ENCODE measurements at places on chromosomes 5 and 9.

DNA sequence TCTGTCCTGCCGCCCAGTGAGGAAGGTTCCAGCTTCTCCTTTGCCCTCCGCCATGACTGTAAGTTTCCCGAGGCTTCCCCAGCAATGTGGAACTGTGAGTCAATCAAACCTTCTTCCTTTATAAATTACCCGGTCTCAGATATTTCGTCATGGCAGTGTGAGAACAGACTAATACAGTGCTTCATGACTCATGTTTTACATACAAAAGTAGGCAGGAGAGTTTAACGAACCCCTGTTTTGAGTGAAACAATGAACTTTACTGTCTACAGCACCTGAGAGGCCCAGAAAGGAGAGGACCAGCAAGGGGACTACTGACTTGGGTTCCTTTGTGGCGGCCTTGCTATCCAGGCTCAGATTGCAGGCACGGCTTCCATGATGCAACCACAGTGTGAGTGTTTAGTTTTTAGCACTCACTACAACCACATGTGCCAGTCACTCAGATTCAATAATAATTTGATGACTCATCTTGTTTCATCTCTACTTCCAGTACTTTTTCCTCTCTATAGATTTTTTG lies 139.1 kb upstream of the CLINT1 start:
- DNase-seq: no peak

GRCh38 chr9:86298873-86299272 lies 16.5 kb upstream of the ISCA1 start:
- DNase-seq: no peak

DNA sequence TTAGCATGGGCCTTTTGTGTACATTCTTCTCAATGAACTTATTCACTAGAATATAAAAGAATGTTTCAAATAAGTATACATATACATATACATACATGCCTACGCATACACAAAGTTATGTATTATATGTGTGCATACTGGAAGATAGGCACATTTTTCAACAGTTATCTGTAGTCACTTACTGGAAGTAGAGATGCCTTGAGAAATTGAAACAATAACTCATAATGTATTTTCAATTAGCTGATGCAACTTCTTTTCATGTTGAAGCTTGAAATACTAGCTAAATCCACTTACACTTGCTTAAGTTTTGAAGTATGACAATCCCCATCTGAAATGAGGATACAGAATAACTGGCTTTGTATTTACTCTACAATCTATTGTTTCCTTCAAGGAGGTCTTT lies 469.0 kb upstream of the PTGER4 start:
- no peak for DNase-seq

DNA sequence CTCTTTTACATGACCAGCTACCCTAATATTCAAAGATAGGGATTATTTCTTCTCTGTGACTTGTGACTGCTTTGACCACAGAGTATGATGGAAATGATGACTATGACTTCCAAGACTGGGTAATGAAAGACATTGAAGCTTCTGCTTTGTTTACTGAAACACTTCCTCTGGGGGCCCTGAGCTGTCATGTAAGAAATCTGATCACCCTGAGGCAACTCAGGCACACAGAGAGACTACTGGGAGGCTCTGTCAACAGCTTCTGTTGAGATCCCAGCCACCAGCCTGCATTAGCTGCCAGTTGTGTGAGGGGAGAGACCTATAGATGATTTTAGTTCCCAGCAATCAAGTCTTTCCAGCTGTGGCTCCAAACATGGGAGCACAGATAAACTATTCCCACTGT lies 76.5 kb downstream of the KCTD16 start:
- no peak for DNase-seq

DNA sequence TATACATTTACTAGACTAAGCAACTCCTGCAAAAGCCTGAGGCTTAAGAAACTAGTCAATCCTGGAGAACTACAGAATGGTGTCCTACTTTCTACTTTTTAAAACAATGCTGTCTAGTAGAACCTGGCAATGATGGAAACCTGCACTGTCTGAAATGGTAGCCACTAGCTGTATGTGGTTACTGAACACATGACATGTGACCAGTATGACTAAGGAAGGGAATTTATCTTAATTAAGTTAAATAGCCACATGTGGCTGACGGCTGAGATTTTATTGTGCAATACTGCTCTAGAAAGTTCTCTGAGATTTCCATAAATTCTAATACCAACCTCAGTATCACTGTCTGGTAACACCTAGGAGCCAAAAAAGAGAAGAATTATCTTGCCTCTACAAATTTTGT lies 44.9 kb upstream of the RAPGEF6 start:
- DNase-seq: peak; percentile 62

GRCh38 chr5:31215236-31215635 lies 21.8 kb downstream of the CDH6 start:
- no peak for DNase-seq

DNA sequence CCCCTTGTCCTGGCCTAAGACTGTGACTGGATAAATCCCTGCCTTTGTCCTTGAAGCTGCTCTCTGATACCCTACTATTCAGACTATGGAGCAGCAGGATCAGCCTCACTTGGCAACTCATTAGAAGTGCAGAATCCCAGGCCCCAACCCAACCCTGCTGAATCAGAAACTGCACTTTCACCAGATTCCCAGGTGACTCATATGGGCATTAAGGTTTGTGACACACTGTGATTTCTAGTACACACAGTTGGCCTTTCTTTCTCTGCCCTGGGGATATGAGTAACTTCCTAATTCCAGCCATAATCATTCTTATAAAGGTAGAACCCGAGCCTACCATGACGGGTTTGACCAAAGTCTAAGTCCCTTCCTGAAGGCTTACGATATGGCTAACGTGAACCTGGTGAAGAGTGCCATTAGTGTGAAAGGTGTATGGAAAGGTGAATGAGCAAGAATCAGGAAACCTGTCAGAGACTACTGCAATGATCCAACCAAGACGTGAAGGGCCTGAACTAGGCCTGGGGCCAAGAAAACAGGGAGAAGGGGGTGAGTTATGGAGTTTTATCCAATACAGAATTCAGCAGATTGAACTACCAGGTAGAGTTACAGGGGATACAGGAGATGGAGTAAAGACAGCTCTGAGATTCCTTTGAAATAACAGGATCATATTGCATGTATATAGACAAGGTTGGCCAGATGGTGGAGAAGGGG lies 533.0 kb downstream of the BNC2 start:
- DNase-seq: peak; percentile 69

GRCh38 chr9:86324308-86324707 lies 29.9 kb downstream of the TUT7 start:
- DNase-seq: peak; percentile 57

- no peak for DNase-seq
These were observed 5.5 kb downstream of the NKX2-5 start for GRCh38 chr5:173229382-173229959.

- peak; percentile 62 for DNase-seq
These were observed 324.5 kb downstream of the SLIT3 start for GRCh38 chr5:168976311-168976970.

GRCh38 chr5:111394586-111394985 lies 117.7 kb downstream of the STARD4 start:
- peak; percentile 48 for DNase-seq

- DNase-seq: no peak
These were observed 17.8 kb upstream of the ZNF618 start for GRCh38 chr9:113858282-113858681.

GRCh38 chr9:35910613-35911359 lies 1.5 kb downstream of the SPAAR start:
- peak; percentile 63 for DNase-seq

DNA sequence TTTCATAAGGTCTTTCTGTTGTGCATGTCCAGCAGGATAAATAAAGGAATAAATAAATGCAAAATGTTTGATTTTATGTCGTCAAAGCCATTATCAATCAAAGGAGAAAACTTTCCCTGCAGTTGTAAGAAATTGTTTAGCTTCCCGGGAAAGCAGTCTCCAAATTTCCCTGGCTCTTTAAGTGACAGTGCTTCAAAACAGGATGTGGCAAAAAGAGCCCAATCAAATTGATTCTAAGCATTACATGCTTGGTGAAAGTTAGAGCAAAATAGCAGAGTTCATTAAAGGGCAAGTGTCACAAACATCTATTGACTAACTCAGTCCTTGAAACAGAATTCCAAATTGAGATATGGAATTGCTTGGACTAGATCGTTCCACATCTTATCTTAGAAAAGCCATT lies 704.1 kb downstream of the PRELID2 start:
- DNase-seq: peak; percentile 11

GRCh38 chr5:174576042-174576441 lies 148.3 kb upstream of the MSX2 start:
- DNase-seq: no peak

DNA sequence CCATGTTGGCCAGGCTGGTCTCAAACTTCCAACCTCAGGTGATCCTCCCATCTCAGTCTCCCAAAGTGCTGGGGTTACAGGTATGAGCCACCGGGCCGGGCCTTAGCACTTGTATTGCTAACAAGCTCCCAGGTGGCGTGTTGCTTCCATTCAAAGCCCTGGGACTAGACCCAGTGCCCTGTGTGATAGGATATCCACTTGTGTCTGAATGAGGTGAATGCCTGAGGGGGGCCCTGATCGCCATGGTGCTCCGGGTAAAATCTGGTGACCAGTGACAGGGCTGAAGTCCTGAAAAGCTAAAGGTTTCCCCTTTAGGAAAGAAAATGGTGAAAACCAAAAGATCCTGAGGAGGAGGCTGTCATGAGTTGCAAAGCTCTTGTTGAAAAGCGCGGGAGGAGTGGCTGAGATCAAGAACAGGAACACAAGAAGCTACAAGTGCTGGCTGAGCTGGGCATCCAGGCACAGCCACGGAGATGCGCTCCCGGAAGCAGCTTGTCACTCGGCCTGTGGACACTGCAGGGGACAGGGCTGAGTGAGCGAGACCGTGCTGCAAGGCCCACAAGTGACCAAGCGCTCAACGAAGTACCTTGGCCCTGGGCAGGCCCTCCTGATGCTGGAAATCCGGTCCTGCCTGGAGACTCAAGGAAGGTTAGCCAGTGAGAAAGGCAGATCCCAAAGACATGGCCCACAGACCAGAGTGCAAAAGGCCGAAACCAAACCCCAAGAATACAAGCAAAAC lies 39.8 kb upstream of the NXNL2 start:
- DNase-seq: no peak

- no peak for DNase-seq
These were observed 74.0 kb downstream of the GNAQ start for GRCh38 chr9:77957652-77958051.

DNA sequence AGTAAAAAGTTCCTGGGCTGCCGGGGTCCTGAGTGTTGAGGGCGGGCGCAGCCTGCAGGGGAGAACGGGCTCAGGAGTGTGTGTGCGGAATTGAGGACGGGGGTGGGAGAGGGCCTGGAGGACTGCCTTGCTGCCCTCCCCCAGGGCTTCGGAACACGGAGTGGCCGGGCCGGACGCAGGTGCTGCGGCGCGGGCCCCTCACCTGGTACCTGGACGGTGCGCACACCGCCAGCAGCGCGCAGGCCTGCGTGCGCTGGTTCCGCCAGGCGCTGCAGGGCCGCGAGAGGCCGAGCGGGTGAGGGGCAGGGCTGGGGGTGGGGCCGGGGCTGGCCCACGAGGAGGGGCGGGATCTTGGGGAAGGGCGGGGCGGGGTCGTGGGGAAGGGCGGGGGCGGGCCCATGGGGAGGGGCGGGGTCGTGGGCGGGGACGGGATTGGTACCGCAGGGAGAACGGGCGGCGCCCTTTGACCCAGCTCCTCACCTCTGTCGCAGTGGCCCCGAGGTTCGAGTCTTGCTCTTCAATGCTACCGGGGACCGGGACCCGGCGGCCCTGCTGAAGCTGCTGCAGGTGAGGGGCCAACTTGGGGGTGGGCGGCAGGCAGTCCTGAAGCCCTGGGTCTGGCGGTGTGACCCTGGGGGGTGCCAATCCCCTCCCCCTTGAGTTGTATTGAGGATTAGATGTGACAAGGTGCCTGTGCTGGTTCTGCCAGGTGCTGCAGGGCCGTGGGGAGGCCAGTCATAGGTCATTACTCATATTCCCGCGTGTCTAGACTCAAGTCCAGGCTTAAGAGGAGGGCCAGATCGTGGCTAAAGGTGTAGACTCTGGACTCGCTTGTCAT lies 7.1 kb downstream of the FPGS start:
- peak; percentile 80 for DNase-seq

- no peak for DNase-seq
These were observed 136.2 kb downstream of the CFAP90 start for GRCh38 chr5:7714697-7715096.

DNA sequence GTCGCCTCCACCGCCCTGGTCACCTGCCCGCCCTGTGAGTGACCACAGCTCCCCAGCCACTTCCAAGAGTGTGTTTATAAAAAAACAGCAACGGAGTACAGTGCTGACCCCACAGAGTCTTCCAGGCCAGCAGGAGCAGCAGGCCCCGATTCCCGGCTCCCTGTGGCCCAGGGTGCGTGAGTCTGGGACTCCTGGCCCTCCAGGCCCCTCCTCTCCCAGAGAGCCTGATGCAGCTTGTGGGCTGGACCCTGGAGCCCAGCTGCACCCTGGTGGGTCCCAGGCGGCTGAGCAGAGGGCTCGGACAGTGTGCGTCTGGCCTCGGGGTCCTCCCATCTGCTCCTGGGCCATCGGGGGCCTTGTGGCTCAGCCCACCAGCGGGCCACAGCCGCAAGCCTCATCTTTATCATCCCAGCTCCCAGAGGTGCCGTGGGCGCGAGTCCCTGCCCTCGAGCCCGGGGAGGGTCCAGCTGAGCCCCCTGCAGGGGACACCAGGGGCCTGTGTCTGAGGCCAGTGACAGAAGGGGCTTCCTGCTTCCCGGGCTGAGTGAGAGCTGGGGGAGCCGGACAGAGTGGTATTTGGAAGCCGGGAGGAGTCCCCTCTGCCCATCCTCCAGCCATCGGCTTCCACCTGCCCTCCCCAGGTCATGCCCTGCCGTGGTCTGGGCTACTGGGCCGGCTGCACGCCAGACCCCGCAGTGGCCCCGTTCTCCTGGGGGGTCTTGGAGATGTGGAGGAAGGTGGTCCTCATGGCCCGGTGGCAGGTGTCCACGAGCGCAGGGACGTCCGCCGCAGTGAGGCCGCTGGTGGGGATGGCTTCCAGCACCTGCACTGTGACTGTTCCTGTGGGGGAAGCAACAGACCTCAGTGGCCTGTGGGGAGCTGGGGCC lies 10.6 kb downstream of the EGFL7 start:
- no peak for DNase-seq

- no peak for DNase-seq
These were observed 10.9 kb upstream of the FRMPD1 start for GRCh38 chr9:37639841-37640240.

All from AG20443 (cell line).